ENCODE measurements at places on chromosomes 2 and 18.

DNA sequence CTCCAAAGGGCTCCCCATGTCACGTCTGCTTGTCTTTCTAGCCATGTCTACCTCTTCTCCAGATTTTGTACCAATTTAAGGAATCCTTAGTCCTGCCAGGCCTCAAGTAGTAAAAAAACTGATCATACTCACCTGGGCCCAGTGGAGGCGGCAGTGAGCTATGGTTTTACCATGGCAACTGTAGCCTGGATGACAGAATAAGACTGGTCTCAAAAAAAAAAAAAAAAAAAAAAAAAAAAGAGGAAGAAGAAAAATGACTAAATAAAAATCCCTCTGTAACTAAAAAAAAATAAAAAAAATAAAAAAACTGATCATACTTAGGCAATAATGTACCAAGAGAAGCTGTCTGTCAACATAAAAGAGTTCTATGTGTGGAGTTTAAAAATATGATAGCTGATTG lies 221.6 kb downstream of the NR4A2 start:
- DNase-seq = peak; percentile 46

DNA sequence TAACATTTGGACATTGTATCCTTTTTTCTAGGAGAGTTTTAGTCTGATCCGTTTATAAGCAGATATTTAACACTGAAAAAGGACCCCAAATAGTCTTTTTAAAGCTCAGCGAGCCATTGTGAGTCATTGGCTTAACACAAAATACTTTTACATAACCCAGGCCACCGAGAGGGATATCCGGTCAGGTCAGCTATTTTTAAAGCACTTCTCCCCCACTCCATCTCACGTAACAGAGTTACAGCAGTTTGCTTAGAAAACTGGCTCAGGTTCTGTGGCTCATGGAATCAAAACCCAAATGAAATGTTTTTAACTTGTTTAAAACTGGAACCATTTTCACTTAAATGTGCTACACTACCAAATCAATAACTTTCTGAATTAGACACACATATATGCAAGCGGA lies 23.9 kb downstream of the COL4A3 start:
- no peak for DNase-seq

DNA sequence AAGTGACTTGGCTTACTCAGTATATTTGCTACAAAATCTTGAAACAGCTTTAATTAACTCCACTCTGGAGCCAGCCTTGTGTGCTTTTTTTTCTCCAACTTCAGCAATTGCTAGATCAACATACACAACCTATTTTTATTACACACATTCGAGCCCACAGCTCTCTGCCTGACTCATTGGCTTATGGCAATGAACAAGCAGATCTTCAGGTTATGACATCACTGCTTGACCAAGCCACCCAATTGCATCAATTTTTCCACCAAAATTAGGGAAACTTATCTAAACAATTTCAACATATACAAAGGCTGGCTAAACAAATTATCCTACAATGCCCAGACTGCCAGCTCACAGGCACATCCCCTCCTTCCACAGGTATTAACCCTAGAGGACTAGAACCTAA lies 39.6 kb upstream of the PDK1 start:
- peak; percentile 95 for DNase-seq

GRCh38 chr18:1017227-1018058 lies 112.8 kb downstream of the ADCYAP1 start:
- no peak for DNase-seq

GRCh38 chr2:181762000-181762399 lies 81.7 kb upstream of the NEUROD1 start:
- DNase-seq = no peak

GRCh38 chr2:113986762-113987290 lies 96.9 kb downstream of the ACTR3 start:
- no peak for DNase-seq

DNA sequence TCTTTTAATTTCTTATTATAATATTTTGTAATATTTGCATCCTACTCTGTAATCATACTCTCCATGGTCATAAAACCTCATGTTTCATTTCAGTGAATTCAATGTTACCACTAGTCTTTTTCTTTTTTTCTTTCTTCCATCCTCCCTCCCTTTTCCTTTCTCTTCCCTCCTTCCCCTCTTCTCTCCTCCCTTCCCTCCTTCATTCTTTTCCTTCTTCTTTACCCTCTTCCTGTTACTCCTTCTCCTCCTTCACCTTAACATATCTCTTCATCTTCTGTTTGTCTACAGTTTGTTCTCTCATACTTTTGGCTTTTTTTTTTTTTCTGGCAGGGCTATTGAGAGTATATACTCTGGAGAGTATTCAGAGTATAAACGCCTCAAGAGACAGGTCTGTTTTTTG lies 491.6 kb upstream of the ID2 start:
- DNase-seq = no peak

- DNase-seq = no peak
These were observed 264.2 kb downstream of the RPRM start for GRCh38 chr2:153214337-153214736.

GRCh38 chr2:165434865-165435496 lies 34.5 kb upstream of the CSRNP3 start:
- DNase-seq = no peak

DNA sequence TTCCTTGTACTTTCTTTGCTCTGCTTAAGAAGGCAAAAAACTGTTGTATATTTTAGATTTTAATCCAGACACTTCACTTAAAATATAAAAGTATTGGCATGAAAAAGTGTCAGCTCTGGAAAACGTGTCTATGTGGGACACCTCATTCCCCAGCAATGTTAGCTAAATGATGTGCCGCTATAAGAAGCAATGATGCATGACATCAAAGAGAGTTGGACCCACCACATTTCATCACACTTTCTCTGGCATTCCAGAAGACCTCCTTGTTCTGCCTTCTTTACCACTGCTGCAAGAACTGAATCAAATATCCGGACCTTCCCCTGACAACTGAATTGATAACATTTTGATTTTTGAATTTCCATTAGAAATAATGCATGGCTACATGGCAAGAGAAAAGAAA lies 242.4 kb upstream of the TANK start:
- no peak for DNase-seq

- peak; percentile 33 for DNase-seq
These were observed 181.6 kb downstream of the SMAD7 start for GRCh38 chr18:48769006-48769636.

GRCh38 chr2:180143633-180144337 lies 136.7 kb upstream of the CWC22 start:
- DNase-seq = no peak

DNA sequence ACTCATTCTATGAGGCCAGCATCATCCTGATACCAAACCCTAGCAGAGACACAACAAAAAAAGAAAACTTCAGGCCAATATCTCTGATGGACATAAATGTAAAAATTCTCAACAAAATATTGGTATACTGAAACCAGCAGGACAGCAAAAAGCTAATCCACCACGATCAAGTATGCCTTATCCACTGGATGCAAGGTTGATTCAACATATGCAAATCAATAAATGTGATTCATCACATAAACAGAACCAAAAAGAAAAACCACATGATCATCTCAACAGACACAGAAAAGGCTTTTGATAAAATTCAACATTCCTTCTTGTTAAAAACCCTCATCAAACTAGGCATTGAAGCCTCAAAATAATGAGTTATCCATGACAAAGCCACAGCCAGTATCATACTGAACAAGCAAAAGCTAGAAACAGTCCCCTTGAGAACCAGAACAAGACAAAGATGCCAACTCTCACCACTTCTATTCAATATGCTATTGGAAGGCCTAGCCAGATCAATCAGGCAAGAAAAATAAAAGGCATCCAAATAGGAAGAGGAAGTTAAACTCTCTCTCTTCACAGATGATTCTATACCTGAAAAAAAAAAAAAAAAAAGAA lies 45.3 kb downstream of the RTTN start:
- no peak for DNase-seq

DNA sequence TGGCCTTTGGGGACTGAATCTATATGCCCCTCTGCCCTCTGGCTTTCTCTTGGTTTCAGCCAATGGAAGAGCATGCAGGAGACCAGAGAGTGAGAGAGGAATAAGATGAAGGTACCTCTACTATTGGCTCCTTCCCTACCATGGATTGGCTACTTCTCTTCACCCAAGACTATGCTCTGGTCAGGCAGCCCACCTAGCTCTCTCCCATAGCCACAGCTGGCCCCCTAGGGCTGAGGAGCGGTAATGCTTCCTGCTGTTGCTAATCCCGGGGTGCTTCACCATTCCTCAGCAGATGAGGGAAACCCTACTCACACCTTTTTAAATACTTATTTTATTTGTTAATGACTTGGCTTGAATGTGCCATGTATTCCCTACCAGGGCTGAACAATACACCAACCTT lies 142.4 kb downstream of the MREG start:
- DNase-seq = no peak

GRCh38 chr2:9344434-9344833 lies 78.9 kb downstream of the ITGB1BP1 start:
- DNase-seq = no peak

DNA sequence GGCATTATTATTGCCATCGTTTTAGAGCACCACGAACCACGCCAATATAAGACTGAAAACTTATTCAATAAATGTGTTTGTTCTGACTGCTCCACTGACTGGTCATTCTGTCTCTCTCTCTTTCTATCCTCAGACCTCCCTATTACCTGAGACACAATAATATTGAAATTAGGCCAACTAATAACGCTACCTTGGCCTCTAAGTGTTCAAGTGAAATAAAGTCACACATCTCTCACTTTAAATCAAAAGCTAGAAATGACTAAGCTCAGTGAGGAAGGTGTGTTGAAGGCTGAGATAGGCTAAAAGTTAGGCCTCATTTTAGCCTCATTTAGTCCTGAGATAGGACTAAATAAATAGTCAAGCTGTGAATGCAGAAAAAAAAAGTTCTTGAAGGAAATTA lies 38.8 kb downstream of the G6PC2 start:
- DNase-seq = no peak

DNA sequence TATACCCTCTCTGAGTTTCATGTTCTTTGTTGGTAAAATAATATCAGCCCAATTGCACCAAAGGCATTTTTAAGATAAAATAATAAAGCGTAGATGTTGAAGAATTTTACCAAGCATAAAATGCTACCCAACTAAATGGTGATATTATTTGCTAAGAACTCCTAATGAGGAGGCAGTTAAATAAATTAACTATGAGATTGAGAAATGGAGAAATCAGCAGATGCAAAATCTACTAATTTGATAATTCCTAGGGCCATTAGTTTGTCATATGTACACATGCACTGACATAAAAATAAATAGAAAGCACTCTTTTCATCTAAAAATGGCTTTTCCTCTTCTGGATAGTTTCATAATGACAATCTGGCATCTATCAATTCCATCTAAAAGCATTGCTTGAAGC lies 681.5 kb upstream of the FAM98A start:
- no peak for DNase-seq

- DNase-seq = peak; percentile 83
These were observed 46.2 kb downstream of the CAB39 start for GRCh38 chr2:230758566-230759480.

DNA sequence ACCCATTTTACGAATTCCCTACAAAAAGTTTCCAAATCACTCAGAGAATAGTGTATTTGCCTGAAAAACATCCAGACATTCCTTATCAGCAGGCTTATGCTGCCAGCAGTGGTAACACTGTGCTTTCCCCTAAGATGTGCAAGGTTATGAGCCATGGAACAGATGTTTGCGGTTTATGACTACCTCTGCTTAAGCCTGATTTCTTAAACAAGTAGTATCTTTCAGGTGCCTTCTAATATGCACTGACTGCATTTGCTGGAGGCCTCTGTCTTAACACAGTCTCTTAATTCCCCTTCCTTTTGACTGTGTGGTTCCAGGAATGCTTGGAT lies 54.8 kb downstream of the CDC42EP3 start:
- no peak for DNase-seq

DNA sequence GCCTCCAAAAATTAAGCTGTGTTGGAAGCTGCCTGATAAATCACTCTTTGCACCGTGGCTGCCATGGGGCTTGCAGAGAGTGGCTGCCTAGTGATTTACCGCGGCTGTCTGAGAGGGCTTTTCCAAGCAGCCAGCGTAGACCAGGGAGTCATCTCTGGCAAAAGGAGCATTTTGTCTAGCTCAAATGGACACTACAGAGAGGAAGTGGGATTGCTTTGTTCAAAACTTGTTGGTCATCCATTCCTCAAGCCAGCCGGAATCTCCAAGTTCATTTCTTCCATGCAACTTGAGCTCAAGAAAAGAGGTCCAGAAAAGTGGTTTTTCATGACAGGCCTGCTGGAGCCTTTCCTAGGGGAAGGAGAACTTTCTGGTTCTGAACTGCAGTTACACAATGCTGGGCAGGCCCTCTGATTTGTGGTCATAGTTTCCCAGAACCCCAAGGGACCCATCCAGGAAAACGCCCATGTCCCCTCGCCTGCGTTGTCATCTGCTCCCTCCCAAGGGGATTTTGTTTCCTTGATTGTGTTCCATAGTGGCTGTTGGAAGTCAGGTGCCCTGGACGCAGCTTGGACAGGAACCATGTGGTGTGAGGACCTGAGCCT lies 108.1 kb downstream of the TRIB2 start:
- DNase-seq = no peak

DNA sequence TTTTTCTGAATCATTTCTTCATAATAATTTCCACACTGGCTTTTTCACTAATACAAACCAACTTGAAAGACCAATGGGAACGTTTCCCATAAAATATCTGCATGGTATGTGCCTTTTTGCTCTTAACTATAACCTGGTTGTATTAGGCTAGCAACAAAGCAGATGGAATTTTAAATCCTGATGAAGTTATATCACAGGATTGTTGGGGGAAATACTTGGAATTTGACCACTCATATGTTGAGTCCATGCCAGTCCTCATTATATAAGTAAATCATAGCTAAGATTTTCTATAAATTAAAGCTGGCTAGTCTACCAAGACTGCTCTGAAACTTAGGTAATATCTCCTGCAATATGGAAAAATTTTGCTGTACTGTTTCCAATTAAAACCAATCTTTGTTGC lies 99.5 kb downstream of the TANC1 start:
- no peak for DNase-seq

DNA sequence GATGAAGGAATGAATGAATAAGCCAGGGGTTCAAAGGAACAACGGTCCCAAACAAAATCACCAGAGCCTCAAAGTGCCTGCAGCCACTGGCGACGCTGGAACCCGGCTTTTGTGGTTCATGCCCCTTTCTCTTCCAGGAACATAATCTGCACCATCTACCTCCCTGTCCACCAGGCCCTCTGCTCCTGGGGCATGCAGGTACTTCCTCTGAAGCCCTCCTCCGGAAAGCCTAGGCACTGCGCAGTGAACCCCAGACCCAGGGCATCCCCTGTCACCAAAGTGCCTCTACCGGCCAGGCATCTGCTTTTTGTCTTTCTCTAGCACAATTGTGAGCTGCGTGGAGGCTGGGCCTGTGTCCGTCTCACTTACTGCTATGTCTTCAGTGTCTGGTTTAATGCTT lies 98.6 kb upstream of the TMEM200C start:
- no peak for DNase-seq
